ENCODE measurements at places on chromosomes 12 and 14.
A peak's percentile ranks its signal among the peaks of the same experiment; 100 is the strongest.

- peak; percentile 47 for DNase-seq
Measured at GRCh38 chr14:91177073-91178034, 63.5 kb downstream of the DGLUCY start.

DNA sequence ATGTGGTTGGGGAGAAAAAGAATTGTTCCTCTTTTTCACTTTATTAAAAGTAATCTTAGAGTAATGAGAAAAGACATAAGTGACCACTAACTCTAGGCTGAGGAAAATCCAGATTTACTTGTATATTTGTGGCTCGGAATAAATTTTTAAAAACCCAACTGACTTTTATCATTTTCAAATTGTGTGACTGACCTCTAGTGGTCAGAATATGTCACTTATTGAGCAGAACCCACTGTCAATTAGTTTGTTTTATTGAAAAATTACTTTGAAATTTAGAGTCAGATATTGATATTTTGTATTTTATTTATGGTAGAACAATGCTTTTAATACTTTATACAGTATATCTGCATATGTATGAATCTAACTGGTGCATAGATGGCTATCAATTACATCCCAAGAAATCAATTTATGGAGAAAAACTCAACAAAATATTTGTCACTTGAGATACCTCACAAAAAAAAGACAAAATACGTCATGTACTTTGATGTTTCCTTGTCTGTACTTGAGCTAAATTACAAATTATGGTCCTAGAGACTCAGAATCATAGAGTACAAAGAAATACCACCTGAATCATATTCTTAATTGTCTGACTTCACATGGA is 229.4 kb downstream of the CNTN1 start:
- no peak for DNase-seq

GRCh38 chr12:68131867-68132414 is 27.6 kb downstream of the IFNG start:
- no peak for DNase-seq

DNA sequence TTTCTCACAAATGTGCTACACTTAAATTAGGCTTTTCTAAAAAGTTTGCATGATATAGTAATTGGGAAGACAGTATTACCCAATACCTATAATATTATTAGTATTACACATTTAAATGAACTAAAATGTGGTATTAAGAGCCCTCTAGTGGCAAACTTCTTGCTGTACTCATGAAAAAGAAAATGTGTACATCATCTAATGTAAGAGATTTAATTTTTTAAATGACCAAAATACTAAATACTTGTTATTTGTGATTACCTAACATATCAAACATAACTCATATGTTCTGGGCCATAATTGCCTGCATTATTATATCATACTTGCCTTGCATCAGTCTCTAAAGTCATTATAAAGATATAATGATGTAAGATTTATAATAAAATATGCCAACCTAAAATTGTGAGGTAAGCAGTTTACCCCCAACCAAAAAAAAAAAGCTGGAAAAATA is 64.2 kb downstream of the DNAI7 start:
- DNase-seq = no peak

DNA sequence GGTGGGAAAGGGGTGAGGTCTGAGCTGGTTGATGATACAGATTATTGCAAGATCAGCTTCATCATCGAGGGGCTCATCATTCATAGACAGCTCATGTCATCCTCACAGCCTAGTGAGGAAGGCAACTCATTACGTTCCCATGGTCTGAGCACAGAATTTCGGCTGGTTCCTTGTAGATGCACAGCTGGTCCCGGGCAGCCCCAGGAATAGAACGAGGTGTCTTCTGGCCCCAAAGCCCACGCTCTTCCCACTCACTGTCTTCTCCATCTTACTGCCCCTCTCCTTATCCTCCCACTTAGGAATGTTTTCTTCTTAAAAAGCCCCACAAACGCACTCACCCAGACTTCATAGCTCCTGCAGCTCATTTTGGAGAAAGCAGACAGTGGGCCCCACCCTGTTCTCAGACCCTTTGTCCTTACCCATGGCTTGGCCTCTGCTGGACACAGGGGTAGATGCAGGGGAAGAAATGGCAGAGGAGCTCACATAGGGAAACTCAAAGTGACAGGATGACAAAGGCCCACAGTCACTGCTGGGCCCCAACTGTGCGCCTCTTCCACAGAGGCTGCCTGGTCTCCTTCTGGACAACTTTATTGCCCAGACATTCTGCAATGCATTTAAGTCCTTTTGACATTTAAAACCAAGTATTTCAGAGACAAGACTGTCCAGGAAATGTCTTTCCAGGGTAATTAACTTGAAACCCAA is 162.2 kb downstream of the ADGRD1 start:
- no peak for DNase-seq

GRCh38 chr12:122880668-122881067 is 15.3 kb downstream of the VPS37B start:
- DNase-seq = no peak

DNA sequence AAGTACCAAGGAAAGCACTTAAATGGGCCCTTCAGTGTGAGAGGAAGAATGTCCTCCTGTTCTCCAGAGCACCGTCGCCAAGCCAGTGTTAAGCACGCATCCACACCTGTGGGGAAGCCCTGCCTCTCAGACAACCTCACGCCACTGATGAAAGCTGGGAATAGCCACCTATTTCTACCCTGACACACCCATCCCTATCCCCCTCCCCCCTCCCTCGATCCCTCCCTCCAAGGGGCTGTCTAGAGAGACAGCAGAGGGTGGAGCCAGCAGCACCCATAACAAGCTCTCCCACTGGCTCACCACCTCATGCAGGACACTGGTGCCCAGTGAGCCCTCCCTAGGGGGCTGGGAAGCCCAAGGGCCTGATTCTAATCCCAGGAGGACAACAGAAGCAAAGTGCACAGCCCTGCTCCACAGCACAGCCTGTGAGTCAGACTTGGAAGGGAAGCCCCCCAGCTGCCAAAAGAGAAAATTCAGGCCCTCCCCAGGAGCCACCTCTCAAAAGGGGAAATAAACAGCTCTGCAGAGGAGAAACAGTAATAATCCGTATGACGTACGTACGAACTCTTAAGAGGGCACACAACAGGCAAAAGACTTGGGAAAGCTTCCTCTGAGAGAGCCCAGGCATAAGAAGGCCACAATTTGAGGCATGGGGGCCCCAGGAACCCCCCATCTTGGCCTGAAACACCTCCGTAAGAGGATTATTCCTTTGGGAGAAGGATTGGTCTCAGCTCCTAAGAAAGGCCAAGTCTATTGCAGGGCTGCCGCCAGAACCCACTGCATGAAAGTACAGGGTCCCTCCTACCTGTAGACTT is 7.8 kb downstream of the PITPNM2 start:
- no peak for DNase-seq

DNA sequence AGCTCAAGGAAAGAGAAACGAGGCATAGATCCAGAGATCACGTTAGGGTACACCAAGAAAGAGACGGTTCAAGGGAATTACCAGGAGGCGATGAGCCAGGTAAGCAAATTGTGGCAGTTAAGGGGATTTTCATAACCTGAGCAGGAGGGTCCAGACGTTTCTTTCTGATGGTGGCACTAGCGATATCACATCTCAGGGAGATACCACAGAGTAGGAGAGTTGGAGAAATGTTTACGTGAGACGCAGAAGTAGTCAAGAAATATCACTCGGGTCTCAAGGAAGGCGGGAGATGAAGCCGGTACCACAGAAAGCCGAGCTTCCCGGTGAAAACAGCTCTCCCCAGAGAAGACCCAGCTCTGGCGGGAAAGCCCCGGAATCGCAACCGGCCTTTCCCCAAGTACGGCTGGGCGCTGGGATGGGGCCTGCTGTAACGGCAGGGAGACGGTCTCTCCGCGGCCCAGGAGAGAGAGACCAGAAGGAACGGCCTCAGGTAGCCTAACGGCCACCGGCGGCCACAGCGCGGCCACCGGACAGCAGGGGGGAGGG is 485 bp downstream of the SENP1 start:
- DNase-seq = no peak

- no peak for DNase-seq
Measured at GRCh38 chr14:23358042-23358441, 5.4 kb upstream of the SLC22A17 start.

DNA sequence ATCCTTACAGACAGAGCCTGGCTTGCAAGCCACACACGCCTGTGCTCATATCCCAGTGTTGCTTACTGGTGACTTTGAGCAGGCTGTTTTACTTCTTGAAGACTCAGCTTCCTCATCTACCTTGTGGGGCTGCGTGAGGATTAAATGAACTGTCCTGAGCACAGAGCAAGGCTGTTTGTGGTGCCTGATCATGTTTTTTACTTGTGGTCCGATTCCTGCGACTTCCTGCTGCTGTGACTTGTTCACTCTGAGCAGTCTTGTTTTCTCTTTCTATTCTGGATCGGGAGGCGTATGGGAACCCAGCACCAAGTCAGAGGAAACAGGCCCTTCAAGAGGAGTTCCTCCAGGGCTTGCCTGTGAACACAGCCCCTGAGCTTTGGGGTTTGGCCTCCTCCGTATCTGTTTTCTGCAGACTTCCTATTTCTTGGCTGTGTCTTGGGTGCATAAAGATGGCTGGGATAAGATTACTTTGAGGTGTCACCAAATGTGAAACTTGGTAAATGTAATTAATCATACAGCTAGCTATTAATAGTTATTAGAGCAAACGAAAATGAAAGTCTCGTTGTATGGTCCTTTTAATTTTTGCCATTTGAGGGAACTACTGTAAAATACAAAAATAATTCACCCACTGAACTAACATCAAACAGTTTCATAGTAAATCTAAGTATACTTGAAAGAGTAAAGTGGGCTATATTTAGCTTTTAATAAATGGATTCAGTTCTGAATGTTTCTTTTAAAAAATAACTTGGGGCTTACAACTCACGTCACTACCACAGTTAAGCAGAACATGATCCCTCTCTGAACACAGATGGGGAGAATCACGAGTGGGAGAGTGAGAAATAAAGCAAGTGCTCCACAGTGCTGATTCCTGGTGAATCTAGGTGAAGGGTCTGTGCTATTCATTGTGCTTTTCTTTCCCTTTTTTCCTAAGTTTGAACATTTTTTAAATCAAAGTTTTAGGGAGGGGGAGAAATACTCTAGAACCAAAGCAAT is 251.5 kb downstream of the FOXN3 start:
- DNase-seq = no peak

GRCh38 chr12:64744422-64745258 is 14.6 kb downstream of the GNS start:
- no peak for DNase-seq

DNA sequence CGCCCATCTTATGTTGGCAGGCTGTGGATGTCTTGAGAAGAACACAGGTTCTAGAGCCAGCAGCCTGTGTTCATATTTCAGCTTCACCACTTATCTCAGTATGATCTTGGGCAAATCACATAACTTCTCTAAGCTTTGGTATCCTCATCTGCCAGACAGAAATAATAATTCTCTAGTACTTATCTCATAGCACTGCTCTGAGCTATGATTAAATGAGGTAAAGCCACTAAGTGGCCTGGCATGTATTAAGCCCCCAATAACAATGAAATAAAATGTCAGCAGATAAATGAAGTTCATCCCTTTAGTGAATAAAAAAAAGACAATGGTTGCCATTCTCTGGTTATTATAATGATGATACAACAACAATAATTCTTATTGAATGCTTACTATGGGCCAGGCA is 104.9 kb upstream of the EEA1 start:
- no peak for DNase-seq

DNA sequence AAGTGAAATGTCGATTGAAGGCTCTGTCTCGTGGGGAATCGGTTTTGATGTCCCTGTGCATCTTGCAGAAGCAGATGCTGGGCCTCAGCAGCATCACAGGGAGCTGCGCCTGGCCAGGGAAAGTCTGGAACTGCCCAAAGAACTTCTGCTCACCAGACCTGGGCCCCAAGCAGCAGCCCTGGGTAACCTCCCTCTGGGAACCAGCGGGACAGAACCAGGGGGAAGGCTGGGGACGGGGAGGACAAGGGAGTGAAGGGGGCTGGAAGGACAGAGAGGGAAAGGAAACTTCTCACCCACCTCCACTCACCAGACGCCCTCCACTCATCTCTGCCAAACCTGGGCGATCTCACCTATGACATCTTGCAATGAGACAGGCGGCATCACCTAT is 26.8 kb upstream of the C14orf180 start:
- DNase-seq = no peak

DNA sequence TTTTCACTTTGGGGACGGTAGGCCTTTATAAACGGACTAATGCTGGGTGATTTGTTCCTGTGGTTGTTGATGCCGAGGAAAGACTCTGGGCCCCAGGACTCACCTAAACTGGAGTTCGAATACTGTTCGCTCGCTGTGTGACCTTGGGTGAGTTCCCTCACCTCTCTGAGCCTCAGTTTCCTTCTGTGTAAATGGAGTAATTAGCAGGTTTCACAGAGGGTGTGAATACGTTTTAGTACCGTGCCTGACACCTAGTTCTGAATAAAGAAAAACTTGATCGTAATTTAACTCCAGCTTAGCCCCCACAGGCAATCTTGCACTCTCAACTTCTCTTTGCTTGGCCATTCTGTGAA is 505 bp downstream of the UBE3B start:
- DNase-seq = no peak

DNA sequence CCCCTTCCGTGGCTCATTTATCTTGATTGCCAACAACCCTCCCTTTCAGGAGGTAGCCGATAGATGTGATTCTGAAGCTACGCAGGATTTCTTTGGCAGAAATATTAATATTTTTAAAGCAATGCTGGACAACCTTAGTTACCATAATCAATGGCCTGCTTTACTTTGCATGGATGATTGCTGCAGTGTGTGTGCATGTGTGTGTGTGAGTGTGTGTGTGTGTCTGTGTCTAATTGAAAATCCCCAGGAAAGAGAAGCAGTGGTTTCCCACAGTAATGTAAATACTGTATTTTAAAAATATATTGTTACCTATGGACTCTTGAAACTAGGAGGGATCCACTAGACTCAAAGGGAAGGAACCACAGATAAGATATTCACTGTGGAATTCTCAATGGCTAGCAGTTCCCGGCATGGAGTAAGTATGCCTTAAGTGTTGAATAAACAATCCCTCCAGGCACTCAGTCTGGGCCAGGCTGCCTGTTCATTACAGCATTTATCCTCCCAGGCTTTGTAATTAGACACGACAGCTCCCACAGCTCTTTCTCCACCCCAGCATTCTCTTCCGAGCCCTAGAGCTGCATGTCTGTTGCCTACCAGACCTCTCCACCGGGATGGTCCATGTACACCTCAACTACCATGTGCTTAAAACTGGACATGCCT is 22.5 kb upstream of the C14orf132 start:
- DNase-seq = no peak

DNA sequence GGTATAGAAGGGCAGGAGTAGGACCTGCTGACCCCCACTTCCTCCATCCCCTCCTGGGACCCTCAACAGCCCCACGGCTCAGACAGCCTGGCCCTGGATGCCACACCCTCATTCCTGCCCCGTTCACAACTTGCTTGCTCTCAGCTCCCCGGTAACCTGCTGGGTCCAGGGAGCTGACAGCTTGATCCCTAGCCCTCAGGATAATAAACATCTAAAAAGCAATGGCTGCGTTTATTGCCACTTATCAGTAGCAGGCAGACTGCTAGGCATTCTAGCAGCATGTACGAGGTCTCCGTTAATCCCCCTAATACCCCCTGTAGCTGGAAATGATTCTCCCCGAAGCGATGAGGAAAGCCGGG is 24.3 kb upstream of the RPLP0 start:
- no peak for DNase-seq

- no peak for DNase-seq
Measured at GRCh38 chr12:92224685-92225331, 79.2 kb upstream of the BTG1 start.

Measured in stimulated activated CD4-positive, alpha-beta T cell treated with anti-CD3 and anti-CD28 coated beads, Interleukin-15, amount 100 ng/mL, for 48 hours (primary cell).